AG09319 (cell line): ENCODE measurements at places on chromosomes 5 and 9.

DNA sequence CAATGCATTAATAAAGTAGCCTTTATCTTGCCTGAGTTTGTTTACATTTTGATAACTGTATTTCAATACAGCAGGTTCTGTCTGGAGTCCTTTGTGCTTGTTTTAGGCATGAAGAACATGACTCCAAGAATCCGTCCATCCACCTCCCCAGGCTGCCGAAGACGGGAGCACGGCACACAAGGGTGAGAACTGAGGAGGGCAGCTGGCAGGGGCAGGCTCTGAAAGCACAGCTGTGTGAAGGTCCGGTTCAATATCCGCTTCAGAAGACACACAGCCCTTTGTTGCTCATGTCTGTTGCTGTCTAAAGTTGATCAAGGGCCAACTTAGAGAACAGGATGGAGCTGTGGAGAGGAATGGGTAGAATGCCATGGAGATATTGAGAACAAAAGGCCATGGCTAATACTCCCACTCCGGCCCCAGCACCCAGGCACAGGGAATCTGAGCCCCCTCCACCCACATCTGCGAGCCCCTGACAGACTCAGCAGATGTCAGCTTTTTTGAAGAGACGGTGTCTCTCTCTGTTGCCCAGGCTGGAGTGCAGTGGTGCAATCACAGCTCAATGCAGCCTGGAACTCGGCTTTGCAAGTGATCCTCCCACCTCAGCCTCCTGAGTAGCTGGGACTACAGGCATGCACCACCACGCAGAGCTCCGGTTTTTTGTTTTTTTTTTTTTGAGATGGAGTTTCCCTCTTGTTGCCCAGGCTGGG, 58.5 kb upstream of the GNE start:
- DNase-seq: no peak

GRCh38 chr5:6228257-6229250, 149.8 kb downstream of the MED10 start:
- DNase-seq: no peak

- no peak for DNase-seq
Observed at GRCh38 chr5:160297004-160297403, 15.4 kb downstream of the CCNJL start.

DNA sequence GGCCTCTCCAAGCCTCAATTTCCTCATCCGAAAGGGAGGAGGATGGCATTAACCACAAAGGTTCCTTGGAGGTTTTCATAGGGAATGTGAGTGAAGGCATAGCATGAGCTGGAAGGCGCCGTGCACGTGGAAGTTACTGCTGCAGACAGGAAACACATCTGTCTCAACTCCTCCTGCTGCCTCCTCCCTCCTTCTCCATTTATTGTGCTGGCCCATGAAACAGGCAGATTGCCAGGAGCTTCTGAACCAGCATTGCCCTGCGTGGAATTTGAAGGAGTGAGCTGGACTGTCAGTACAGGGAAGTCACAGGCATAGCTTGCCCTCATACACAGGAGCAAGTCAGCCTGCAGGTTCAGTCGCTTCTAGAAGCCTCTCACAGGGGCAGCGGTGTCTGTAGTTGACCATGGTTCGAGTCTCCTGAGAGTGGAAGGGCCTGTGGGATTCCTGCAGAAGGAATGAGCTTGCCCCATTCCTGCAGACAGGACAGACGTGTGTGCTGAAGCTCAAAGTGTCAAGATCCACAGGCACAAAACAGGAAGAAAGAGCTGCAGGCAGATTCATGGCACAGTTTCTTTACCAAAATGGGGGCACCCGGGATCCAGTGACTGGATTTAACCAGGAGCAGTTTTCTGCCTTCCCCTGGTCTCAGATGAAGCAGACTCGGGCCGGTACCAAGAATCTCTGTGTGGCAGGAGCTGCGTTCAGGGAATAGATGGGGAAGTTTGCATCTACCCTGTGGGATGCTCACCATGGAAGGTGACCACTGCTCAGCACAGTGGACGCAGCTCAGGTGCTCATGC, 48.7 kb upstream of the CTSL start:
- no peak for DNase-seq

- no peak for DNase-seq
Observed at GRCh38 chr5:149618581-149619248, 37.4 kb downstream of the ARHGEF37 start.

- DNase-seq: peak; percentile 43
Observed at GRCh38 chr9:108478431-108479332, 377.1 kb downstream of the ACTL7B start.

DNA sequence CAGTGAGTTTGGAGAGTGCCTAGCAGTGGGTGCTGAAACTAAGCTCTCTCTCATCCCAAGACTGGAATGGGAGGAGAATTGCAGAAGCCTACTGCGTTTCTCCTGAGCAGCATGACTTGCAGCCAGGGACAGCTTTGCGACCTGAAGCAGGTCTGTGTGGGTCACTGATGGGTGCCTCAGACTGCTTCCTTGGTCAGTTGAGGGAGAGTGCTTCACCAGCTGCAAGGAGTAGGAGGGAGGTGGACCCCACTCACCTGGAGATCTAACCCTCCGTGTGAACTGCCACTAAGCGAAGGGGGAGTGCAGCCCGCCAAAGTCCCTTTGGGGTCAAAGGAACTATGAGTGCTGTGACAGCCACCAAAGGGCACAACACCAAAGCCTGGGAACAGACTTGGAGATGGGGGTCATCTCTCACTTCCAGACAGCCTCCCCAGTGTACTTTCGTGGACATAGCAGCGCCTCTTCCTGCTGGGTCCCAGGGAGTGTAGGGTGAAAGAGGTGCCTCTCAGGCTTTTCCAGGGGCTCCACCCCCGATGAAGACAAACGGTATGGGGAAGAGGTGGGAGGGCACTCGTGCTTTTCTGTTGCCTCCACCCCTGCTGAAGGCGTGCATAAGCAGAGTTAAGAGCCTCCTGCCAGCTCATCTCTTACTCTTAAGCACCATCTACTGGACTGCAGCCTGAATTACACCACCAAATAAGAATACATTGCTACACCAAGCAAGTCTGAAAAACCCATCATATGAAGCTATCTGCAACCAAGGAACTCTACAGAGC, 34.3 kb upstream of the MACIR start:
- DNase-seq: no peak

DNA sequence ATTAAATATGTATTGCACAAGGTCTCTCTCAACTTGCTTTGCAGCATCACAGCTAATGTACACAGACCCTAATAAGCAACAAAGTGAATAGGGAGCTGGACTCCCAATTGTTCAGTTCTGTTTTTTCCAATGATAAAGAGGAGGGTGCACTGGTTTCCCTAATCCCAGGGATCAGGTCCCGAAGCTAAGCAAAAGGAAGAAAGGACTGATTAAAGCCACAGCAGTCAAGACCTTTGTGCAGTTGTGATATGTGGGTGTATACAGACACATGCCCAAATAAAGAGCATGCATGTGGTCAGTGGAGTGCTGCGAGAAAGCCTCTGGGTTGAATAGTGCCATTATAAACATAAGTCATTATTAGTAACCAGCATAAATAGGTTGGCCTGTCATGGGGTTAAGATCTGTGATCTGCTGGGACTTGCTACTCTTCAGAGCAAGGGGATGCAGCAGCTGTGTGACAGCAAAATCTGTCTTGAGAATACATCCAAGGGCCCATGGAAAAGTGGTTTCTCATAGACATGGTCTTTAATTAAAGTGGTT, 1863.1 kb upstream of the WWC1 start:
- no peak for DNase-seq

DNA sequence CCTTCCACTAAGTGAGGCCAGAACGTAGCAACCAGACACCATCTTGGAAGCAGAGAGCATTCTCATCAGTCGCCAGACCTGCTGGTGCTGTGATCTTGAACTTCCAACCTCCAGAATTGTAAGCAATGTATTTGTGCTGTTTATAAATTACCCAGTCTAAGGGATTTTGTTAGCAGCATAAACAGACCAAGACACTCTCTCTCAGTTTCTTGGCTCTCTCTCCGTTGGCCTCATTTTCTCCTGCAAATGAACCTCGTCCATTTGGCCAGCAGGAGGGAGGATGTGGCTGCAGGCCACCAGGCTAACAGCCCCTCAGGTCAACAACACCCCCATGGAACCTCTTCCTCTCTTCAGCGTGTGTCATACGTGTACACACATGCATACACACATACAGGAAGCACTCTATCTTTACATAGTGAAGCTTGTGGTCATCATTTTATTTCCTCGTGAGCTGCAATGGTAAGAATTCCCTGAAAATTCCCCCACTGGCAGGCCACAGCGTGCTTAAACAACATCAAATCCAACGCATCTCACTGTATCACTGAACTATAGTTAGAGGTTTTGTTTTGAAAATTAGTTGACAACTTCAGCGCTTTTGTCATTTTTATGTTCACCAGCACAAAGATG, 62.8 kb upstream of the PPP1R26 start:
- no peak for DNase-seq

- DNase-seq: no peak
Observed at GRCh38 chr5:174398171-174398570, 326.2 kb upstream of the MSX2 start.

DNA sequence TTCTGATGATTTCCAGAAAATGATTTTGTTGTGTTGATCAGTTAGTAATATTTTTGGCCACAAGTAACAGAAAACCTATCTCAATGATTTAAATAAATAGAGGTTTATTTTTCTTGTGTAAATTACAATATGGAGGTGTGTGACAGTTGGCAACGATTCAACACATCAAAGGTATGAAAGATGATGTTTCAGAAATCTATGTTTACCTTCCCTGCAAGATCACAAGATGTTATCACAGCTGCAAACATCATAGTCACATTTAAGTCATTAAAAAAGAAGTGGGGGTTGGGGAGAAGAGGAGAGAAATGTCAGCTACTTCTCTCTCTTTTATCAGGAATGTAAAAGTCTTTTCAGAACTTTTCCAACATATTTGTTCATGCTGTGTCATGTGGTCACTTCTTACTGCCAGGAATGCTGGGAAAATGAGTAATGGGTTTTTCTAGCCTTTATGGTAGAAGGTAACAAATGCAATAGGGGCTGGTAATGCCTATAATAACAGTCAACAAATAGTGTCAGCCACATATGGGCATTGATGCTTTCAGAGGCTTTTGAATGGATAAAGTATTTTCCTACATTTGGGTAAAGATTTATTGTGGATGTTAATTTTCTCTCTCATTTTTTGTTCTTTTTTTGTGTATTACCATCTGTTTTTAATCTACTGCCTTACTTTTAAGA, 742.7 kb downstream of the TLE1 start:
- no peak for DNase-seq

DNA sequence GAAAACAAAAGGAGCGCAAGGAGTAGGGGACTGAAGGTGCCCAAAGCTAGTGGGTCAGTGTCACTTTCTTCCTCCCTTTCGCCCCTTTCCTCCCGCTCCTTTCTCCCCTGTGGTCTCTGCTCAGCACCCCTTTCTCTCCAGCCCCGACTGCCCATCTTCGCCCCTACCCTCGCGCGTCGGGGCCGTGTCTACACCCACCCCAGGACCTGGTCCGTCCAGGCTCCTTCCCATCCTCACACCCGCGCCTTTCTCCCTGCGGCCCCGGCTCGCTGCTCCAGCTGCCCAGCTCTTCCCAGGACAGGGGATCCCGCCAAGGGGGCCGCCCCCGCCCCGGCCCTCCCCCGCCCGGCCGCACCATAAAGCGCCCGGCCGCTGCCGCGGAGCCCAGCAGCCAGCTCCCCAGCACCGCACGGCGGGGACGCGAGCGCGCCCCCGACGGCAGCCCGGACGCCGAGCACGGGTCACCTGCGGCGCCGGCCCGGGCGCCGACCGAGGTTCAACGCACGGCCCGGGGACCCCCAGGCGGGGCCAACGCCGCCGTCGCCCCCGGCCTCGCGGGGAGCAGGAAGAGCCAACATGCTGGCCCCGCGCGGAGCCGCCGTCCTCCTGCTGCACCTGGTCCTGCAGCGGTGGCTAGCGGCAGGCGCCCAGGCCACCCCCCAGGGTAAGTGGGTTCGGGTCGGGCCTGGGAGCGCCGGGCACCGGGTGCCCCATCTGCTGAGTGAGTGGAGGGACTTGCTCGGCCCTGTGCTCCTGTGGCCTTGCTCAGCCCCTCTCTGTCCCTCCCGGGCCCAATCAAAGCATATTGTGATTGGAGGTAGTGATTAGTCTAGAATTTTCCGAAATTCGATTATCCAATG, at the start of gene THBS4:
TSS of gene THBS4 (plus strand) at position 387 of the 860 bp plus-strand sequence. CDS start at position 577, 190 bp downstream.
- DNase-seq: no peak

- DNase-seq: no peak
Observed at GRCh38 chr9:134827559-134827958, 53.1 kb upstream of the FCN2 start.

- DNase-seq: no peak
Observed at GRCh38 chr9:89806371-89807100, 201.7 kb downstream of the GADD45G start.

- DNase-seq: no peak
Observed at GRCh38 chr5:133269691-133270090, 217.9 kb downstream of the HSPA4 start.

- DNase-seq: no peak
Observed at GRCh38 chr5:131944702-131945550, 537 bp downstream of the MEIKIN start.

DNA sequence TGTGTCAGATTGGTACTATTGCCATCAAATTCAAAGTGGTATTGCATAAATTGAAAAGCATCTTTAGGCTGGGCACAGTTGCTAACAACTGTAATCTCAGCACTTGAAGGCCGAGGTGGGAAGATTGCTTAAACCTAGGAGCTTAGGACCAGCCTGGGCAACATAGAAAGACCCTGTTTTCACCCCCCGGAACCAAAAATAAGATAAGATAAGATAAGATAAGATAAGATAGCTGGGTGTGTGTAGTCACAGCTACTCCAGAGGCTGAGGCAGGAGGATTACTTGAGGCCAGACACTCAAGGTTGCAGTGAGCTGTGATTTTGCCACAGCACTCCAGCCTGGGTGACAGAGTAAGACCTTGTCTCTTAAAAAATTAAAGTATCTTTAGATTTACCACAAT, 297.9 kb upstream of the SEMA6A start:
- DNase-seq: no peak

- no peak for DNase-seq
Observed at GRCh38 chr9:126452106-126452505, 125.5 kb downstream of the MVB12B start.

DNA sequence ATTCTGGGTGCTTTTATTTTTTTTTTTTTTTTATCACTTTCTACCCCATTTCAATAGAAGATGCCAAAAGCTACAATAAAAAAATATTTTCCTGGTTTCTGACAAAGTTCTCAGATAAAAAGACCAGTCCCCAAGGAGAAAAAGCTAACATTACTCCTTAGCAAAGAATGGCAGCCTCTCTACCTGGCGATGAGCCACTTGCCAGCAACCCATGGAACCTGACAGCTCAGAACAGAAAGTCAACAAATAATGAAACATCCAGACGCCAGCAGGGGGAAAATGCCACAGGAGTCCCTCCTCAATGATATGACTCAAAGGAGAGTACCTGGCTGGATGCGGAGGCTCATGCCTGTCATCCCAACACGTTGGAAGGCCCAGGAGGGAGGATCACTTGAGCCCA, 123.2 kb downstream of the MYO10 start:
- no peak for DNase-seq

- DNase-seq: no peak
Observed at GRCh38 chr9:3756071-3756470, 230.3 kb upstream of the RFX3 start.

DNA sequence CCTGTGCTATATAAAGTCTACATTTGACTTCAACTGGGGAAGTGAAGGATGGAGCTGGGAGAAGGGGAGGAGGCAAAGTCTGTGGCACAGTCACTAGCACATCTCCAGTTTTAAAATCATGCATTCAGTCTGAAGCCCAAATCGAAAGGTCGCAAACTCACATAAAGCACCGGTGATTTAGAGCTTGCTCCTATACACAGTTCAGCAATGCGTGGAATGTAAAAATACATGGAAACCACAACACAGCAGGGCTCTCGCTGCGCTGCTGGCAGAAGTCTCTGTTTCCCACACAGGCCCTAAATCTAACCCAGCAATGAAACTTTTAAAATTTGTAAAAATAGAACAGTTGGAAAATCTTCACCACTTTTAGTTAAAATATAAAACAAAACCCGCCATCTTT, 68.2 kb downstream of the EBF1 start:
- no peak for DNase-seq
